ENCODE measurements at places on chromosomes 12 and 14.

DNA sequence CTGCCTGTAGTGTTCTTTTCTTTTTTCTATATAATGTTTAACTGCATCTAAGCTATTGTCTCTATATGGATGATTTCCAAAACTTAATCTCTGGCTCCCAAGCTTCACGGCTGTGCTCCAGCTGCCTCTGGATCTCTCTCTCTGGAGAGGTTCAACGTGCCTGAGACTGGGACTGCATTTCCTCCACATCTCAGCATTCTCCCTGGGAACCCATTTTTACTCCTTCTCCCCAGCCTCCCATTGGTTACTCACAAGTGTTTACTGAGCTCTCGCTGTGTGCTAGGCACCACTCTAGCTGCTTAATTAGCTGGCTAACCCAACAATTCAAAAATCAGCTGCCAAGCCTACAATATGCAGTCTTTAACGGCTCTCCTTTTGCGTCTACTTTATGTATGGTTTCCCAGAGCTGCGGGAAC is 34.7 kb downstream of the FBXL14 start:
- no peak for DNase-seq

GRCh38 chr14:60343571-60344071 is 94.6 kb downstream of the PPM1A start:
- no peak for DNase-seq

GRCh38 chr14:72182708-72183432 is 250.6 kb downstream of the RGS6 start:
- DNase-seq, result no peak

GRCh38 chr14:93090826-93091555 is 24.7 kb downstream of the ITPK1 start:
- no peak for DNase-seq

- DNase-seq, result no peak
Measured at GRCh38 chr12:87142342-87142741, 886.2 kb upstream of the MGAT4C start.

- no peak for DNase-seq
Measured at GRCh38 chr12:111642681-111643426, 42.9 kb downstream of the BRAP start.

DNA sequence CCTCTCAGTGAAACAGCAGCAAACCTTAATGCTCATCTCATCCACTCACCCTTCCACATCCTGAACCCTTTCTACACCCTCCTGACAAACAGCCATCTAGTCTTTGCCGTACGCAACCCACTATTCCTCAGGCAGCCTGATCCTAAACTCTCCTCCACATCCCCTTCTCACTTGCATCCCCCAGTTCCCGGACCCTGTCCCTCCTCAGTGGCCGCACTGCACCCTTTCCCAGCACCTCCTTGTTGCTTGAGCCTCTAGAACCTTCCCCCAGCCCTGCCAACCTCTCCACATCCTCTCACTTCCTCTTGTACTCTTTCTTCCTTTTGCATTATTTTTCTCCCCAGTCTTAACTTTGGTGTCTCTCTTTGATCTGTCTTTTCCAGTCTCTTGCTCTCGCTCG is 42.9 kb downstream of the IQSEC3 start:
- no peak for DNase-seq

DNA sequence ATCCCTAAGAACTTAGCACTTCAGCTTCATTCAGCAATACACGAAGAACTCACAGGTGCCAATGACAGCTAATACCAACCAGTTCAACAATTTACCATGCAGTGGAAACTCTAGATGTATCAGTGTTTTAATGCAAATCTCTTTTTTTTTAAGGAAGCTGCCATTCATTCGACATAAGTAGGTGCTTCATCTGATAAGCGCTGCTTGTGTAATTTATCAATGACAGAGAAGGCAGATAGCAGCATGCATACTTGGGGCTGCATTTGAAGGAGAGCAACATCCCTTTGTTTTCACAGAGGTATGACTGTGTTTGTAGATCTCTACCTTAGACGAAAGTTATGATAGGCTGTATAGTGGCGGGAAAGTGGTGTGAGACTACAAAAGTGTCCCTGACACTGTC is 977.1 kb downstream of the AACS start:
- no peak for DNase-seq

- peak; percentile 57 for DNase-seq
Measured at GRCh38 chr12:51863933-51864832, 15.7 kb upstream of the FIGNL2 start.

GRCh38 chr14:26917086-26917485 is 319.3 kb upstream of the NOVA1 start:
- no peak for DNase-seq
